Stimulated activated CD4-positive, alpha-beta T cell treated with anti-CD3 and anti-CD28 coated beads, Interleukin-1b, Interleukin-23, amount 100 ng/mL, for 48 hours (primary cell): ENCODE measurements at places on chromosomes 7 and 10.

DNA sequence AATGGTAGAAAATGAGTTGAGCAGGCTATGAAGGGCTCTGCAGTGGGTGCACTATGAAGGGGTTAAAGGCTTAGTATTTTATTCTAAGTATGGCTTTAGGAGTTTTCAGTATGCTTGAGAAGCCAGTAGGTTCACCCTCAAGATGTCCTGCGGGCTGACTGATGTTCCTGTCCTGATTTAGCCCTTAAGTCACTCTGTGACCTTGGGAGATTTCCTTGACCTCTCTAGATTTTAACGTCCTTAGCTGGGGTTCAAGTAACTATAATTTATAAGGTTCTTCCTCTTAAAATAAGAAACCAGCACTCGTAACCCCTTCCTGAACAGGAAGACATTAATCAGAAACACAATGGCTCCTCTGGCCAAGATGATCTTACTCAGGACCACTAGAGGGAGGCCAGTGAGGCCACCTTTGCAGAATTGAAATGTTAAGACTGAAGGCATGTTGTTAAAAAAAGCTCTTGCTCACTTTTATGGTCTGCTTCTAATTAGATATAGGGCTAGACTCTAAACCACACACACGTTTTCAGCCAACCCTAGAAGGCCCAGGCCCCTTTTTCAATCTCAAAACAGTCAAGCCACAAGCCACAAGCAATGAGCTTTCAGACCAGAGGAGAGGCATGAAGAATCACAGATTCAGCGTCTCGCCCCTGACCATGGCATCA is 41.9 kb downstream of the CDK1 start:
- DNase-seq, result peak; percentile 1

- no peak for DNase-seq
Measured at GRCh38 chr10:77392851-77393250, 244.8 kb downstream of the KCNMA1 start.

GRCh38 chr10:114577133-114577532 is 80.9 kb downstream of the ABLIM1 start:
- DNase-seq, result no peak

- no peak for DNase-seq
Measured at GRCh38 chr7:98949336-98950044, 71.2 kb downstream of the TRRAP start.

DNA sequence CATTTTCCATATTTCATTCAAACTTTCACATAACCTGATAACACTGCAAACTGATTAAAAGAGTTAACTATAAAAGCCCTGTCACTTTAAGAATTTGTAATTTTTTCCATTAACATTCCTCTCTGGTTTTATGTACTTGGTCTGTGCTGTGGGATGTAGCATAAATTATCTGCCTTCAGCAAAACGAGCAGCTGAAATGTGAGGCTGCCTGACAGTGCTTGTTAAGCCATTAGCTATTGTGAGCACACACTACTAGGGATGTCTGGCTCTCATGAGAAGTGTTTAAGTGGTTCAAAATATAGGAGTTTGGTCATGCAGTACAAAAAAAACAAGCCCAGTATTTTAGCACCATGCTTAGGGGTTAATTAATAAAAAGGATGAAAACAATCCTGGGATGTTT is 63.0 kb downstream of the HOXA1 start:
- DNase-seq, result no peak

GRCh38 chr10:63055705-63056104 is 77.4 kb upstream of the NRBF2 start:
- DNase-seq, result no peak

DNA sequence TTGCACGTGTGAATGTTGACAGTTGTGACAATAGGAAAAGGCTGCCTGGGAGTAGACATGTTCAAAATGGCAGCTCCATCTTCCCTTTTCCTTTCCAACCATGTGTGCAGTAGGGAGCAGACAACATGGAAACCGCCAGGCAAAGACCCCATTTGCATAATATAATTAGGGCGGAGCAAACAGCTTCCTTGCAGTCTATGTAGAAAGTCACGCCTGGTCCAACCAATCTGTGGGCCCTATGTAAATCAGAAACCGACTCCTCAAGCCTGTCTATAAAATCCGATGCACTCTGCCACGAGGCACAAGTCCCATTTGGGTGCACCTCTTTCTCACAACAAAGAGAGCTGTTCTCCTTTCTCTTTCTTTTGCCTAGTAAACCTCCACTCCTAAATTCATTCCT is 19.6 kb downstream of the NEBL start:
- no peak for DNase-seq

DNA sequence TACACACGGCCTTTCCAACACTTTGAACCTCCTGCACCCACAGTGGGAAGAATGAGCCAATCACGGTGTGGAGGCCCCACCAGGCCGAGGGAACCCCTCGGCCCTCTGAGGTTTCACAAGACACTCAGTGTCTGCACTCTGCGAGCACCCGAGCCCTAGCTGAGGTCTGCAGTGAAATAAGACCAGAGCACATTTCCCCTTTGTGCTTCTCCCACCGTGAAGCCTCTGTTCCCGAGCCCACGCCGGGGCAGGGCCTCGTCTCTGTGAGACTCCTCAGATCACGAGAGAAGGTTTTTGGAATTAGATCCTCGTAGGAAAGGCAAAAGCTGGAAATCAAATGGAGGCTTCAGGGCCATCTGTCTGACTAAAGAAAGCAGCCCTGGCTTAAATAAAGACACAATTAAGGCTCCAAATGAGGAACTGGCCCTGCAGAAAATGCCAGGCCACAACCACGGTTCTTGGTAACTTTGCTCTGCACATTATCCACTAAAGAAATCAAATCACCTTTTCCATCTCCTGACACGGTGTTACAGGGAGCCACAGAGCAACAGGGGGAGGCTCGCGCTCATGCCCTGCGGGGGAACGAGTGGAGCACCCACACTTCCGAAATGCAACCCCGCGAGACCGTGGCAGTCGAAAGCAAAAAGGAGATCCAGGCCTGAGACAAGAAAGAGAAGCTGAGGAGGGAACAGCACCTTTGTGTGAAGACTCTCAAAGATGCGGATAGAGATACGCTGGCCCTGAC is 43.7 kb downstream of the FAM53B start:
- no peak for DNase-seq

GRCh38 chr7:87154166-87154565 is 1.9 kb downstream of the DMTF1 start:
- no peak for DNase-seq

DNA sequence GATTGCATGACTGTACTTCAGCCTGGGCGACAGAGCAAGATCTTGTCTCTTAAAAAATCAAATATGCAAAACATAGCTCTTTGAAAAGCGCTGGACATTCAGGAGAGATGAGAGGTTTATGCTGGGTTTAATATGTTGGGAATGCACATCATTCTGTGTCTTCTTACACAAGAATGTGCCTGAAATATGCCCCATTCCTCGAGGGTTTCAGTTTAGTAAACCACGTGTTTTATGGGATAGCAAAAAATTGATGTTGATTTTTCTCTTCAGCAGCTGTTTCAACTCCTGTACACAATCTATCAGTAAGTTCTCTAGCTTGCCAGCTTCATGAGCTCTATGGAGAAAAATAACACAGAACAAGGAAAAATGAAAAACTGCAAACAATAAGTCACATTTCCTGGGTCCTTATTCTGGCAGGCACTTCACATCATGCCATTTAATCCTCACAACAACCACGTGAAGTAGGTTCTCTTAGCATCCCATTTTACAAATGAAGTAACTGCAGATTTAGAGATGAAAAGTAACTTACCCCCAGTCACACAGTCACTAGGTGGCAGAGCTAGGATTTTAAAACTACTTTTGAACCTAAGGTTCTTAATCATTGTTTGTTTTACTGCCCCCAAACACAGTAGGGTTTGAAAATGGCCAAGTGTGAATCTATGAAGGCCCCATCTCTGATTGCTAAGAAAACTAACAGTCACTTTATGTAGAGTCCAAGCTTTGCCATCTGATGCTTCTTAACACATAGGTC is 423.6 kb downstream of the PHTF2 start:
- DNase-seq, result no peak
